AML-193 (cell line): ENCODE measurements at places on chromosomes 11 and 22.

GRCh38 chr22:20752873-20753272 lies 21.0 kb upstream of the SERPIND1 start:
- DNase-seq = no peak

GRCh38 chr11:60905551-60906113 lies 753 bp downstream of the PRPF19 start:
- no peak for DNase-seq

- DNase-seq = no peak
Measured at GRCh38 chr11:95780544-95780943, 9.0 kb downstream of the FAM76B start.

GRCh38 chr11:102955624-102956023 lies at the start of gene MMP13:
Gene MMP13 (minus strand): TSS chr11:102955732. CDS start chr11:102955705, 27 bp downstream.
- no peak for DNase-seq

- no peak for DNase-seq
Measured at GRCh38 chr11:133934599-133935550, 21.9 kb downstream of the IGSF9B start.

GRCh38 chr11:118827118-118827517 lies 36.2 kb upstream of the DDX6 start:
- DNase-seq = no peak

- no peak for DNase-seq
Measured at GRCh38 chr22:41772198-41772597, 28.3 kb upstream of the CCDC134 start.

GRCh38 chr11:45092404-45092785 lies 54.0 kb upstream of the PRDM11 start:
- DNase-seq = no peak

- no peak for DNase-seq
Measured at GRCh38 chr11:44219830-44220796, 89.8 kb downstream of the ALX4 start.

GRCh38 chr11:57358543-57358961 lies 20.4 kb downstream of the P2RX3 start:
- DNase-seq = no peak

GRCh38 chr11:3092603-3093141 lies 35.4 kb upstream of the CARS1 start:
- no peak for DNase-seq

DNA sequence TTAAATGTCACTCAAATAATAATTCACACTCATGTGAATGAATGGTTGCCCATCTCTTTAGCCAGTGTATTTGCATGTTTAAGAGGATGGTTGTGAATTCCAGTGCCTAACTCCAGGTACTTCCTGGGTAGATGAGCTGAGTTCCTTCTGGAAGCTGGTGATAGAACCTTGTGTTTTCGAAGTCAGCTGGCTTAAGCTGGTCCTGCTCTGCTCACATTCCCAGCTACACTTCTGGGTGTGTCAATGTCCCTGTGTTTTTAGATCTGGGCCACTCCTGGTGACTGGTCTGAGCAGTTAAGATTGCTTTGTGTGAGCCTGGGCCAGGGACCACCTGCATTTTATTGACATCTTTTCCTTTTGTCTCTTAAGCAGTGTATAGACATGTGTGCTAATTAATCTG lies 10.6 kb downstream of the TEAD1 start:
- DNase-seq = no peak

- DNase-seq = no peak
Measured at GRCh38 chr22:36182056-36182455, 19.6 kb downstream of the APOL4 start.

- no peak for DNase-seq
Measured at GRCh38 chr11:67463186-67463585, 5.9 kb downstream of the TMEM134 start.
